ENCODE measurements at places on chromosomes 4 and X.

GRCh38 chr4:139907001-139907809 lies 241.6 kb downstream of the MGST2 start:
- no peak for DNase-seq

- DNase-seq = no peak
These were observed 45.1 kb downstream of the SUPT20HL2 start for GRCh38 chrX:24268786-24269185.

DNA sequence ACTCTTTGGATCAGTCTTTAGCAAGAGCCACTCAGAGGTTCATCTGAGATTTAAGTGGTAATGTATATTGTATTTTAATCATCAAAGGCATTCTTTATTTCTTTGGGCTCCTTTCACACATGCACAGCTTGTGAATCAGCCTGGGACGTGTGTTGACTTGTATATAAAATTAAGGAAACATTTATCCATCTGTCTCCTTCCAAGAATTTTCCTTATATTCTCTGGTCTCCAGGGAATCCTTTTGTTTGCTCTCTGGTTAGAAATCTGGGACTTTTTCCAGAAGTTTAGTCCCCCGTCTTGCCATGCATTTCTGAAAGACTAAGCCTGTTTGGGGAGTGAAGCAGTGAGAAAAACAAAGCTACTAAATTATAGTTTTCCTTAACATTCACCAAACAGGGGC lies 212.3 kb downstream of the DCAF12L2 start:
- no peak for DNase-seq

GRCh38 chrX:40104630-40104984 lies 6.8 kb upstream of the BCOR start:
- no peak for DNase-seq

GRCh38 chr4:81946996-81947395 lies 426.8 kb downstream of the HNRNPD start:
- DNase-seq = no peak
